K562 (cell line): ENCODE measurements at places on chromosomes 3 and 15.
A peak's percentile ranks its signal among the peaks of the same experiment; 100 is the strongest.

DNA sequence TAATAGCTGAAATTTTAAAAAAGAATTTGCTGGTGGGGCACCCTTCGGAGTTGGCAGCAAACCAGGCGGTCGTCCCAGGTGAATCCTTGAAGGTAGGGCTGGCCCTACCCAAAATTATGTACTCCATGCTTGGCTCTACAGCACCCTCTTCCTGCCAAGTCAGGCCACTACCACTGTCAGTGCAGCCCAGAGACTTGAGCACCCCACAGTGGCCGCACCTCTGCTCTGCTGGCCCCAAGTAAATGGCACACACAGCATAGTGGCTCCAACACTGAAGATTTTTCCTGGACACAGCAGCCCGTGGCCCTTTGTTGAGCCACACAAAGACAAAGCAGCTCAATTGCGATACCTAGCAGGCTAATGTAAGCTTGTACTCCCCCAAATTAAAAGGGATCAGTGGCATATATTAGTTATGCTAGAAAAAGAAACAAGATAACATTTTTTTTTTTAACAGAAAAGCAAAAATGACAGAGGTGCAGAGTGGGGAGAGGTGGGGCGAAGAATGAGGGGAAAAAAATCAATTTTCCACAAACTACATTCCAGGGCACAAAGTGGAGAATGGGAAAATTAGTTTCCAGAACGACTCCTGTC, 250.5 kb downstream of the UACA start:
- H3K27me3 ChIP-seq, result peaks cover 8% of the 10 kb centered on the region
- H3K4me1 ChIP-seq, result no peaks in the 10 kb centered on the region
- no peak overlapping the region for H3K4me3 ChIP-seq

- H3K27ac ChIP-seq, result no peak overlapping the region
- no peaks in the 10 kb centered on the region for H3K36me3 ChIP-seq
- H3K4me1 ChIP-seq, result no peaks in the 10 kb centered on the region
- no peak overlapping the region for H3K4me3 ChIP-seq
- DNase-seq, result no peak
These were observed 512.3 kb downstream of the ZNF385D start for GRCh38 chr3:21238661-21239060.

- H3K27ac ChIP-seq, result no peak overlapping the region
- no peaks in the 10 kb centered on the region for H3K27me3 ChIP-seq
- H3K36me3 ChIP-seq, result no peaks in the 10 kb centered on the region
These were observed 477.6 kb downstream of the RAP2B start for GRCh38 chr3:153639631-153640030.

GRCh38 chr3:42591811-42592210, 1.2 kb downstream of the SS18L2 start:
- no peak for DNase-seq
- peaks cover 48% of the 10 kb centered on the region for H3K36me3 ChIP-seq
- H3K27ac ChIP-seq, result peak overlapping the region; percentile 71
- H3K27me3 ChIP-seq, result no peaks in the 10 kb centered on the region
- H3K4me1 ChIP-seq, result peaks cover 16% of the 10 kb centered on the region; the same call in 2 of the 3 replicates

DNA sequence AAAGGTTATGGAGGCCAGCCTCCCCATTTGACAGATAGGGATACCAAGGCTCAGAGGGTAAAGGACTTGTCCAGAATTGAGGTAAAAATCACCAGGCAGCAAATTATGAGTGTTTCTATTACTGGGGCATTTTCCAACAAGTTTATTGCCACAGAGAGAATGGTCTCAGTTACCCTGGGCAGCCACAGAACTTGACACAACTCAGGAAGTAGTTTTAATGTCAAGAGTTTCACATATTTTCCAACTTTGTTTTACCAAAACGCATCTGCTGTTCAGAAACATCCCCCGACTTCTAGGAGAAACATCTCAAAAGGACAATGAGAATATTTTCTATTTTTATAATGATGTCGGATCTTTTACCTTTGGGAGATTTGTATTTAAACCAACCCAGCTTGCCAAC, 107.5 kb upstream of the MRPS22 start:
- no peaks in the 10 kb centered on the region for H3K36me3 ChIP-seq
- H3K27ac ChIP-seq, result no peak overlapping the region
- no peak overlapping the region for H3K4me3 ChIP-seq
- no peaks in the 10 kb centered on the region for H3K27me3 ChIP-seq
- H3K4me1 ChIP-seq, result peaks cover 15% of the 10 kb centered on the region; the same call in 2 of the 3 replicates

DNA sequence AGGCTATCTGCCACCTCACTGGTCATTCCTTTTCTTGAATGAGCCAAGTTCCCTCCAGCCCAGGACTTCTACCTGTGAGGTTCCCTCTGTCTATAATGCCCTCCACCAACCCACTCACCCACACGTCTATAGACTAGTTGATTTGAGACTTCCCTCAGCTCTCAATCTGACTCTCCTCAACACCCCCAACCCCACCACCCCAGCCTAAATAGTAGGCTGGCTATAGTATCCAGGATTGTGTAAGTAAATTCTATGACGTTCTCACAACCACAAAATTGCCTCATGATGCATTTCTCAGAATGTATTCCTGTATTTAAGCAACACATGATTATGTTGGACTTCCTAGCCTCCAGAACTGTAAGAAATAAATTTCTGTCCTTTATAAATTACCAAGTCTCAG, 2.2 kb downstream of the PLSCR1 start:
- H3K4me1 ChIP-seq, result peaks cover 28% of the 10 kb centered on the region
- H3K27ac ChIP-seq, result no peak overlapping the region; the same call in 2 of the 3 replicates
- H3K27me3 ChIP-seq, result no peaks in the 10 kb centered on the region
- DNase-seq, result no peak
- peaks cover 30% of the 10 kb centered on the region for H3K36me3 ChIP-seq
- H3K4me3 ChIP-seq, result peak overlapping the region; percentile 92
